ENCODE measurements at places on chromosomes 1 and 21.
A peak's percentile ranks its signal among the peaks of the same experiment; 100 is the strongest.

DNA sequence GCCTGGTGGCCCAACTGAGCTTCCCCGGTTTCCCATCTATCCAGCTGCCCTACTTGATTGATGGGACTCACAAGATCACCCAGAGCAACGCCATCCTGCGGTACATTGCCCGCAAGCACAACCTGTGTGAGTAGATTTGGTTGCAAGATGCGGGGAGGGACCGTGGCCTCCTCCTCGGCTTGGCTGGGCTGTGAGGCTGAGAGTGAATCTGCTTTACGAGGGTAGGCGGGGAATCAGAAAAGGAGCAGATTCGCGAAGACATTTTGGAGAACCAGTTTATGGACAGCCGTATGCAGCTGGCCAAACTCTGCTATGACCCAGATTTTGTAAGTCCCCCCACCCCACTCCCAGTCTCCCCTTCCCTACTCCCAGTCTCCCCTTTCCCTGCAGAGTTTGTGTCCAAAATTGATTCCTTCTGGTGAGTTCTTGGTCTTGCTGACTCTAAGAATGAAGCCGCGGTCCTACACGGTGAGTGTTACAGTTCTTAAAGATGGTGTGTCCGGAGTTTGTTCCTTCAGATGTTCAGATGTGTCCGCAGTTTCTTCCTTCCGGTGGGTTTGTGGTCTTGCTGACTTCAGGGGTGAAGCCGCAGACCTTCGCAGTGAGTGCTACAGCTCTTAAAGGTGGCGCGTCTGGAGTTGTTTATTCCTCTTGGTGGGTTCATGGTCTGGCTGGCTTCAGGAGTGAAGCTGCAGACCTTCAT lies 1.5 kb downstream of the GSTM2 start:
- no peak for DNase-seq

- peak; percentile 31 for DNase-seq
These were observed 140.9 kb upstream of the ARHGEF16 start for GRCh38 chr1:3313576-3313950.

DNA sequence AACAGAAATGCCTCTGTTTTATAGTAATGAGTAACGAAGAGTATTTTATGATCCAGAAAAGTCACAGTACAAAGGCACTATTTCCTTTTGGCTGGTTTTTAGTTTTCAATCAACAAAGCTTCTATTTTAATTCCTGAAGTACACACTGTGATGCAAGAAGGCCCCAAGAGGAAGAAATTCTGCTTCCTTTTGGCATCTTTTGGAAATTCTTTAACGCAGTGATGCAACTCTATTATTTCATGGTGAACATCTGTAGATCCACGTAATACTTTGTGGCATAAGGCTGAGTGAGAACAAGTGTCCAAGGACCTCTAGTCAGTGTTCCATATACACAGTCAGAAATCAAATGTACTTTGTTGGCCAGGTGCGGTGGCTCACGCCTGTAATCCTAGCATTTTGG lies 137.5 kb downstream of the TGFB2 start:
- no peak for DNase-seq

DNA sequence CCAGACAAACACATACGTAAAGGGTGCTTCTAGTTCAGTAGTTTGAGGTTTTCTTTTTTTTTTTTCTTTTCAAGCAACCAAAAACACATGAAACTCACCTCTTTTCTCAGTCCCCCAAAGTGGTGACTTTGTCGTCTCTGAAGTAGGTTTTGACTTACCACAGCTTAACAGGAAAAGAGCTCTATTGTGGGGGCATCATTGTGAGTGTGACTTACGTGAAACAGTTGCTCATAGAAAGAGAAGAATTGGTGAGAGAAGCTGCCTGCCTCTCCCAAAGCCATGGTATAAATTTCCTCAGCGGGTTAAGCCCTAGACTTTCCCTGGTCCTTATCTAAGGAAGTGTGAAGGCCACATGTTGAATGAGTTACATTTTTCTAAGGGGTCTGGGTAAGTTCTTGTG lies 11.9 kb downstream of the FASLG start:
- no peak for DNase-seq

DNA sequence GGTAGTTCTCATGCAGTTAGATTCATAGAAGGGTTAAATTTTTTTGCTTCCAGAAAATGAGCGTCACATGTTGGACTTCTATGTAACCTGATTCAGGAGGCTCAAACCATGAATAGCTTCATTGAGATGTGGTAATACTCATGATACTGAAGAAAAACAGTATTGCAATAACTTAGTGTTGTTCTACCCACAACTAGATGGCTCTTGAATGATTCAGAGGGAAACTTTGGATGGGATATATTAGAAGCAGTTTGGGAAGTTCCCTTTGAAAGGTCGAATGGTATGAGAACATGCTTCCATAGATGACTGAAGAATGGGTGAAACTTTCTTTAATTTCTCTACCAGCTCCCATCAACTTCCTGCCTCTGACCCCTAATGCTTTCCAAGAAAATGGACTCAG lies 211.7 kb upstream of the PTGFR start:
- DNase-seq = no peak

- DNase-seq = peak; percentile 26
These were observed 437.8 kb downstream of the LTN1 start for GRCh38 chr21:28554660-28555475.

DNA sequence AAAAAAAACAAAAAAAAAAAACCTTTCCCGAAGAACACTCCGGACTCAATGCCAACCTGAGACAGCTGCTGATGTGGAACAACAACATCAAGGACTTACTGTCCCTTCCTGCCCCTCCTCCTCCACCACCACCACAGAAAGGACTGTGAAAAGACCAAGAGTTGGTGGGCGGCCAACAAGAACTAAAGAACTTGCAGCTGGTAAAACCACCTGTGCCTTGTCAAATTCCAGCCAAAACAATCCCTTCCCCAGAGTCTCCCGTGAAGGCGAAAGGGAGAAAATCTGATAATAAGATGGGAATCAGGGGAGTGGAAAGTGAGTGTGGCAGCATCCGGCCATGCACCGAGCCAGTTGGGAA lies 88.9 kb downstream of the PROX1 start:
- no peak for DNase-seq

DNA sequence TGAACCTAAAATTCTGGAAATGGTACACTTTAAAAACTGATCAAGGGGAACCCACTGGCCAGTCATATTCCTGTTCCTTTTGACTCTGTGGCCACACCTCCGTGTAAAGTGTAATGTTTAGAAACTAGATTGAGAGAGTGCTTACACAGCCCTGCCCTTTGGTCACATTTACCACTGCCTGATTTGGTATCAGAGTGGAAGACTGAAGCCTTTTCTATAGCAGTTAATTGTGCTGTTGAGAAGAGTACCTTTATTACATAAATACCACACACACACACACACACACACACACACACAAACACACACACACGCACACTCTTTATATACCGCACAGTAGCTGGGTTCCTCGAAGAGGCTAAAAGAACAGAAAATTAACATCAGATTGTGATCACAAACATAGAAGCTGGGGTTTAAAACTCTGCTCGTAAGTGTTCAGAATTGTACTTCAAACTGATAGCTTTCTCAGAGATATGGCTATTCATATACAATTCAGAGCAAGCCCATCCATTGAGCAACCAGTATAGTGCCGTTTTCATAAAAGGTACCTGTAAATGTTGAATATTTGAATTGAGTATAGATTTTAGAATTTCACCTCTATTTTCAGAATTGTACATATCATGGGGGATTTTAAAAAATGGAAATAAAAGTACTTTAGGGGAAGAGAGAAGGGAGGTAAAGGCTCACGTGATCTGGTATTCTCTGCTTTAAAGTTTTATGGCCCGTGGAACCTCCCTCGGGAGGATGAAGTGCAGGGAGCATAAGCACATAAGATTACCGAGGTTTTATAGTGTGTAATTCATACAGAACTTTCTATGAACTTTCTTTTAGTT lies 37.5 kb downstream of the CAMTA1 start:
- DNase-seq = no peak

- DNase-seq = no peak
These were observed 27.3 kb upstream of the WASF2 start for GRCh38 chr1:27517301-27517700.

DNA sequence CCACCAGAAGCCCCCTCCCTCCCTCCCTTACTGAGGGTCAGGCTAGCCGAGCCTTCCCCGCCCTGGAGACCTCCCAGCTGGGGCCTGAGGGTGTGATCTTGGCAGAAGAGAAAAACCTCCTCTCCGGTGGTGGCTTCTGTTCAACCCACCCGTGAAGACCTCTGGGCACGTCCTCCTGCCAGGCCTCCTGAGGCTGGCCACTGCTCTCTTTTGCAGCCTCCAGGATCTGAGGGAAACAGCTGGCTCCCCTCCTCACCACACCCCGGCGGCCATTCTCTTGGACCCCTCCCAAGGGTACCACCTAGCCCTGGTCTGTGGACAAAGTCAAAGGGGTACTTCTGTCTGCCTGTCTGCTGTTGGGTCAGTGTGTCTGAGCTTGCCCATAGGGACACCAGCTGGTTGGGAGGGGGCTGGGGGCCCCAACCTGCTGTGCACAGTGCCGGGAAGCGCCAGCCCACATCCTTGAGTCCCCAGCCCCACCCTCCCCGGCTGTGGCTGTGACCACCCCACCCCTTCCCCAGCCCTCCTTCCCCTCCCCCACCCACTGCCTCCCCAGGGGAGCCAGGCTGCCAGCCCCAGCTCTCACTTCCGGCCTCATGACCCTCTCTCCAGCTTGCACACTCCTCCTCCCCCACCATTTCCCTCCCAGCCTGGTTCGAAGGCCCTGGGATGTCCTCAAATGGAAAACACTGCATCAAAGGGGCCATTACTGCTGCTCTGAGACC lies 48.1 kb downstream of the AHDC1 start:
- DNase-seq = no peak

- no peak for DNase-seq
These were observed 102.8 kb upstream of the ZNF648 start for GRCh38 chr1:182164273-182164672.

GRCh38 chr21:44865561-44866280 lies 7.8 kb downstream of the PTTG1IP start:
- no peak for DNase-seq

DNA sequence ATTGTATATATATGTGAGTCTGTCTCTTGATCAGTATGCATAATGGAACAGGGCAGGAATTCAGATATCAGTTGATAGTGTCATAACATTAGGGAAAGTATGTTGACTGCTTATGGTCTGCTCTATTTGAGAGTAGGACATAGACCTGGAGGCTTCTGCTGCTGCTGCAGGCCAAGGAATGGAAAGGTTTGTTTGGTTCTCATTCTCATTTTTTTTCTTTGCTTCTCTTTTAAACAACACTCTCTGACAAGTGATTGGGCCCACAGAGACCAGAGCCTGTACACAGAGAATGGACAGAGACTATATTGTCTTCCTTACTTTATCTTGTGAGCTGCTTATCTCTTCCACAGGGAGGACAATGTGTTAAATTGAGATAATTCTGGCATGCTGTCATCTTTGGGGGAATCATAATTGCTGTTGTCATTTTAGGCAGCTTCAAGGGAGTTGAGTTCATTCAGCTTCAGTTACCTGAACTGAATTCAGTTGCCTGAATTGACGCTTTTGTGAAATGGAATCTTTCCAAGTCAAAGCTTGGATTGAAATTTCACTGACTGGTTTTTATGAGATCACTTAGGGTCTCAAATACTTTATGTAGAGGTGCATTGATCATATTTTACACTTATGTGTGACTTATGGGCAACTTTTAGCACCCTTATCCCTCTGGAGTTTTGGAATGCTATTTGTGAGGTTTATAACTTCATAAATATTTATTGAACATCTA lies 16.9 kb downstream of the CAP1 start:
- DNase-seq = no peak

DNA sequence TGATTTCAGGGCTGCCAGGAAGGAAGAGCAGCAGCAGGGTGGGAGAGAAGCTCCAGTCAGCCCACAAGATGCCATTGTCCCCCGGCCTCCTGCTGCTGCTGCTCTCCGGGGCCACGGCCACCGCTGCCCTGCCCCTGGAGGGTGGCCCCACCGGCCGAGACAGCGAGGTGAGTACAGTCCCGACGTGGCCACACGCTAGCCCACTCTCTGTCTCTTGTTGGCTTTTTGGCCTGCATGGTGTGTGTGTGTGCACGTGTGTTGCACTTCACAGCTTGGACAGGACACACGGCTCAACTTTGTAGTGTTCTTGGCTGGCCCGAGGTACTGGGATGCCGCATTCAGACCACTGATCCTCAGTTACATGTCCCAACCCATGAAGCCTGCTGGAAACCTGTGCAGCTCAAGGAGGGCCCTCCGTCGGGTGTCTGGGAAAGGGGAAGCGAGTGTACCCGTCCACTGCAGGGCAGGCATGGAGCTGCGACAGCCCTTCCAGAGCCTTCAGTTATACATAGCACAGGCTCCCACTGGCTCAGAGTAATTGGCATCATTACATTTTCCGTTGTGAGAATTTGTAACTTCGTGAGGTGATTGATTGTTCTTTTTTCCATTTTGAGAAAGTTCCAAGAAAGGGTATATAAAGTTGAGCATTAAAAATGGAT lies 454 bp downstream of the CORT start:
- DNase-seq = no peak

DNA sequence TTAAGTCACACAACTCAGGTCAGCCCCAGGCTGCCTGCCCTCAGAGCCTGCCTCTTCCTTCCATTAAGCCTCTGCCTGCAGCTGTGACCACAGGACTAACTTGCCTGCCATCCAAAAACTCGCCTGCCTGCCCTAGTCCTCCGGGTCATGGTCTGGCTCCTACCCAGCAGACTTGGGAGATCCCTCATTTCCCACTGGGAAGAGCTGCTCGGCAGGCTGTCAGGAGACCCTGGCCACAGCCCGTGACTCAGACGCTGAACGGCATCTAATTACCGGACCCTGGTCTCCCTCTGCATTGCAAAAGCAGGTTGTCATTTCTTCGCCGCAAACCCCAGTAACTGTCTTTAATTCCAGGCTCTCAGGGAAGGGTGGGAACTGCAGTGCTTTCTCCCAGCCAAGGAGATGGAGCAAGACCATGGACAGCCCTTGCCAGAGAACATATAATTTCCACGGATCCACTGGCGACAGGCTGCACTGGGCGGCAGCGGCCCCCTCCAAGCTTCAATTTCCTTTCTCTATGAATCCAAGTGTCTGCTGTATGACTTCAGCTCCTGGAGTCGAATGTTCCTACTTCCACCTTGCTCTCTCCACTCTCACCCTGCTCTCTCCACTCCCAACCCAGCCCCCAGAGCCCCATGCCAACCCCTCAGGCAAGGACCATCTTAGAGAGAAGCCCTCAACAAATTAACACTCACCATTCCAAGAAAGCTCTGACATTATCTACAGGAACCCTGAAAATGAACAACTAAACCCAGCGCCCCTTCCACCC lies 20.4 kb downstream of the OLFML2B start:
- no peak for DNase-seq

GRCh38 chr21:37784591-37785318 lies 131.5 kb downstream of the KCNJ6 start:
- DNase-seq = no peak

- DNase-seq = peak; percentile 88
These were observed 131.8 kb upstream of the NGF start for GRCh38 chr1:115469703-115470476.

Measured in WTC11 (cell line).